ENCODE measurements at places on chromosomes 3 and 15.
A peak's percentile ranks its signal among the peaks of the same experiment; 100 is the strongest.

DNA sequence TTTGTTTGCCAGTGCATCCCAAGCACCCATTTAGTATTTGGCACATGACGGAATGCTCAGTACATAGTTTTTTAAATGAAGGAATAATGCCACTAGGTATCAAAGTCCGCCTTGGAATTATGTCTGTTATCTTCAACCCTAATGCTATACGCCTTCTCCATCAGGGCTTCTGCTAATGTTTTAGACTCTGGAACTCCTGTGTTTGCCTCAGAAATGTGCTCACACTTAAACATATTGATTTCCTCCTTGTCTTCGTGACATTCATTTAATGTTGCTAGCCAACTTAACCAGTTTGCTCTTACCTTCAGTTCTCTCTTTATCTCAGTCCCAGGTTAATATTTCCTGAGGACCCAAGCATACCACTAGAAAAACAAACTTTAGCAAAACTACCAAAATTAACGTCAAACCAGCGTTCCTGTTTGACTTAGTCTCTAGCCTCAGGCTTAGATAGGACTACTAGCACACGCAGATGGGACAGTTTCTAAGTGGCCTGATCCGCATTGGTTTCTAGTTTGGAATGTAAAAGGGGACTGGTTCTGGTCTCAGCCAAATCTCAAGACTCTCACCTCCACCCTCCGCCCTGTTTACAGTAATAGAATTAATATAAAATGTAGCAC is 81.4 kb downstream of the IL1RAP start:
- DNase-seq: no peak

GRCh38 chr3:119405315-119405714 is 58.1 kb downstream of the TMEM39A start:
- DNase-seq: no peak

GRCh38 chr3:148074946-148075345 is 622.8 kb upstream of the AGTR1 start:
- DNase-seq: no peak

DNA sequence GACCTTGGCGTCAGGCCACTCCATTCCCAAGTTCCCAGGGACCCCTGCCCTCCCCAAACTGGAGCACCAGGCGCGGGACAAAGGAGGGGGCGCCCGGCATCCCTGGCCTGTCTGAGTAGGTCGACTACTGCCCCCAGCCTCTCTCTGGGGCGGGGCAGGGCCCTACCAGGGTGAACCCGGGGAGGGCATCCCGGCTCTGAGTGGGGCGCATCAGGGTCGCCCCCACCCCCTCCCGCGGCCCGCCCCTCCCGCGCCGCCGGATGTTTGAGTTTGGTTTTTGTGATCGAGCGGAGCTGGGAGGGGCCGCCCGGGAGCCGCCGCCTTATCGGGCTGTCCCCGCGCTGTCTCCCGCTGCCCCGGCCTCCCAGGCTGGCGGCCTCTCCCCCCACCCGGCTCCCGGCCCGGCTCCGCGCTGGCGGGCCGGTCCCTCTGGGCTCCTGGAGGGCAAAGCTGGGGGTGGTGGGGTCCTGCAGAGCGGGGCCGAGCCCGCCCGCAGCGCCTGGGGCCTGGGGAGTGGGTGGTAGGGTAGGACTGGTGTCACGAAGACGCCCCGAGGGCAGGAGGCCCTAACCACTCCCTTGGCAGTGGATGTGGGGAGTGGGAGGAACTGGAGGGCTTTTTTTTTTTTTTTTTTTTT is 47.2 kb upstream of the SMAD6 start:
- no peak for DNase-seq

DNA sequence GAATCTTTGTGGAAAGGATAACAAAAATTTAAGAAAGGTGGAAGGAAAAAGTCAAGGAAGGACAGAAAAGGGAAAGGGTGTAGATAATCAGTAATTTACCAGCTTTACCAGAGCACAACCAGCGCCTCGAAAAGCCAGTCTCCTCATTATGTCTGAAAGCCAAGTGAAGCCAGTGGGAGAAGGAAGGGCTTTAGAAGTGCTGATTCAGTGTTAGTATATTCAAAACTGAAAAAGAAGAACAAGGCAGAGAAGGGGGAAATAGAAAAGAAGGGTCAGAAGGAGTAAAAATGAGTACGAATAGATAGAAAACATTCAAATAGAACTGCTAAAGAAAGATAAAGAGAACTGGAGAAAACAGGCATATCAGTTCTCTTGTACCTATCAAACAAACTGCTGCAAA is 4.1 kb downstream of the PBRM1 start:
- no peak for DNase-seq

GRCh38 chr3:632571-633170 is 436.1 kb downstream of the CHL1 start:
- DNase-seq: peak; percentile 63

GRCh38 chr15:79073336-79073735 is 17.2 kb downstream of the RASGRF1 start:
- DNase-seq: no peak

- DNase-seq: no peak
These were observed 11.5 kb upstream of the TMF1 start for GRCh38 chr3:69063636-69064035.

DNA sequence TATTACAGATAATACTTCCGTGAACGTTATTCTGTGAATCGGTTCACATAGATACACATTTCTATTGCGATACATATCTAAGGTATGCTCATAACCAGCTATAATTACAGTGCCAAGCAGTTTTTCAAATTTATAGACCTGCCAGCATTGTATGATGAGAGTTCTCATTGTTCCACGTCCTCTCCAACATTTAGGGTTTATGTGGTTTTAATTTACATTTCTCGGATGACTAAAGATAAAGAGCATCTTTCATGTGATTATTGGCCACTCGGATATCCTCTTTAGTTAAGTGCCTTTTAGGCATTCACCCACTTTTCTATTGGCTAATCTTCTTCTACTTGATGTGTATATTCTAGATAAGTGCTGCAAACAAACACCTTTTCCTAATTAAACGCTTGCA is 134.7 kb upstream of the CCDC54 start:
- no peak for DNase-seq

DNA sequence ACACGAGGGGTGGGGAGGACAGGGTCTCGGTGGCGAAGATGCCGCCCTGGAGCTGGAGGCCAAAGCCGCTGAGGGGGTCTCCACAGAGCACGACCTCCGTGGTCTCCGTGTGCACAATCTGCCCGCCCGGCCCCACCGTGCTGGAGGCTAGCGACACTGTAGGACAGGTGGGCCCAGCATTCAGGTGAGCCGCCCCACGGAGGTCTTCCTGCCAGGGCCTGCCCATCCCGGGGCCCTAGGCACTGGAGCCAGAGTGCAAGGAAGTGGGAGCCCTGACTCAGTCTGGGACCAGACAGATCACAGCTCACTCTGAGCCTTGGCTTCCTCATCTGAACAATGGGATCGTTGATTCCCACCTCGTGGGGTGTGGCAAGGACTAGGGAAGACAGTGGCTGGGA is 25.8 kb downstream of the GRIP2 start:
- DNase-seq: peak; percentile 17

DNA sequence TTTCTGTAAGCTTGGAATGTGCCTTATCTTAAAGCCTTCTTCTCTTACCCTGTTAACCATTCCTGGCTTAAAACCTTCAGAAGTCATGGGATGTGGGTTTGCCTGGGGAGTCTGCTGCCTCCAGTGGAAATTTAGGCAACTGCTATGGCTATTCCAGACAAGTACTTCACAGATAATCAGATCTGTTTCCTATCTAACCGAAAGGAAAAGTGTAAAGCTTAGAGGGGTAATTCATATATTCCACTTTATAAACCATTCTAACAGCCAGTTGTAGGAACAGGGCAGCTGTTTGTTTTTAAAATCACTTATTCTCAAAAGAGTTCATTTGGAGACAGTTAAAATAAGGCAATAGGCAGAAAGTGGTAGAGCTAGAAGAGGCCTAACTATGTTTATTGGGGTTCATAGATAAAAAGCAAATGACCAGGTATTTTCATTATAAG is 219.9 kb downstream of the TCF12 start:
- no peak for DNase-seq

DNA sequence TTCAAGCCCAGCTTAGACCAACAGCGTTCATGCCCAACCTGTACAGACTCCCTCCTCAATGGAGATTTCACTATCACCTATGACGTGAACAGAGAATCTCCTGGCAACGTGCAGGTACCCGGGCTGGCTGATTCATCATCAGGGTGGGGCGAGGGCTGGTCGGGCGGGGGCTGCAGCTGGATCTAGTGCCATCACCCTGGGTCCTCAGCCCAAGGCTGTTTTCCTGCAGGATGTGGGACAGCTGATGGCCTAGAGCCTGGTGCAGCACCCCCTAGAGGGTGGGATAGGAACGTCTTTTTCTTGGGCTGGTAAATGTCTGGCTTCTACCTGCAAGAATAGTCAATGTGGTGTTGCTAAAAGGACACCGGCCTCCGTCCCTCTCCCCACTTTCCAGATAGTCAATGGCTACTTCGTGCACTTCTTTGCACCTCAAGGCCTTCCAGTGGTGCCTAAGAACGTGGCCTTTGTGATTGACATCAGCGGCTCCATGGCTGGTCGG is 4.4 kb downstream of the ITIH3 start:
- DNase-seq: no peak

- DNase-seq: no peak
These were observed 31.3 kb downstream of the RPN1 start for GRCh38 chr3:128619146-128619890.

GRCh38 chr3:139006051-139006716 is at the start of gene PRR23A:
PRR23A (minus strand) TSS chr3:139006268; CDS start chr3:139006268, 0 bp downstream.
- DNase-seq: no peak

DNA sequence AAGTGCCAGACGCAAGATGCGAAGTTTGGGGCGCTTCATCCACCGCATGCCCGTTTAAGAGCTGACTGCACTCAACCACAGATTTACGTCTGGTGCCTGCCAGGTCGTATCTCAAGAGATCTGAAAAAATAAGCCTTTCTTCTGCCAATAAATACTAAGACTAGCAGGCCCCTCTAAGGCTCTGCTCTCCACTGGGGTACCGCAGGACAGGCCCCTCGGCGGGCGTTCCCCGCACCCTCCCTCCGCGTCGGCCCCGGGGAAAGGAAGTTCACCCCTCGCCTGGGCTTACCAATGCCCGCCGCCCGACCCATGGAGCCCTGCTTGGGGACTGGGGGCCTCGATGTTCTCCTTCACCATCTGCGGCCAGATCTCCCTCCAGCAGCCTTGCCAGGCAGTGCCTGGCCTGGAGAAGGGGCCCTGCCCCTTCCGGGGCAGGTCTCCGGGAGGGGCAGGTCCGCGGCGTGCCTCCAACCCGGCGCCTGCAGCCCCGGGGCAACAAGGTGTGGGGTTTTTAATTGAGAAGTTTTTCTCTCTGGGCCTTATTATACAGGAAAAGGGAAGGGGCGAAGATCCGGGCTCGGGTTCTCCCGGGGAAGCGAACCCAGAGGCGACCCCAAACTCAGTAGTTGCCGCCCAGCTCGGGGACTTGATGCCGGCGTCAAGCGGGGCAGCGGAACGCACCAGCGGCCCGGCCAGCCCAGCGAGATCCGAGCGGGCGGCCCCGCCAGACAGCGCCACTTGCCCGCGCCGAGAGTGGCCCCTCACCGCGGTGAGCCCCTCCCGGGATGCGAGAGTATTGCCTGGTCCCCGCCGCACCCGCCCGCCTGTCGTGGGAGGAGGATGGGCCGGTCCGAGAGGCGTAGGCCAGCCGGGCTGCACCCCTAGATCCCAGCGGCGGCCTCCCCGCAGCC is 735 bp downstream of the GOLGA8B start:
- no peak for DNase-seq

DNA sequence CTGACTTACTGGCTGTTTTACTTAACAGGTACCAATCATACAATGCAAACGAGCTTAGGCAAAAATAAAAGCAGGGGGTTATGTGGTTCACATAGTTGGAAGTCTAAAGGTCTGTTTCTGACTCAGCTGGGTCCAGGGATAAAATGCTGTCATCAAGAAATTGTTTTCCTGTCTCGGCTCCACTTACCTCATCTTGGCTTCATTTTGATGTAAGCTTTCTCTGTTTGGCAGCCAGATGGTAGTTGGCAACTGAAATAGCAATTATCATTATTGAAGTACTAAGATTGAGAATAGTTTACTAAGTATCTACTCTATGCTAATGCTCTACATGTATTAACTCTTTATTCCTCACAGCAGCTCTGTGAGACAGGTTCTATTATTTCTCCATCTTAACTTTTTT is 36.8 kb upstream of the CNTN3 start:
- DNase-seq: no peak

- no peak for DNase-seq
These were observed 64.5 kb downstream of the CDAN1 start for GRCh38 chr15:42672444-42672843.

DNA sequence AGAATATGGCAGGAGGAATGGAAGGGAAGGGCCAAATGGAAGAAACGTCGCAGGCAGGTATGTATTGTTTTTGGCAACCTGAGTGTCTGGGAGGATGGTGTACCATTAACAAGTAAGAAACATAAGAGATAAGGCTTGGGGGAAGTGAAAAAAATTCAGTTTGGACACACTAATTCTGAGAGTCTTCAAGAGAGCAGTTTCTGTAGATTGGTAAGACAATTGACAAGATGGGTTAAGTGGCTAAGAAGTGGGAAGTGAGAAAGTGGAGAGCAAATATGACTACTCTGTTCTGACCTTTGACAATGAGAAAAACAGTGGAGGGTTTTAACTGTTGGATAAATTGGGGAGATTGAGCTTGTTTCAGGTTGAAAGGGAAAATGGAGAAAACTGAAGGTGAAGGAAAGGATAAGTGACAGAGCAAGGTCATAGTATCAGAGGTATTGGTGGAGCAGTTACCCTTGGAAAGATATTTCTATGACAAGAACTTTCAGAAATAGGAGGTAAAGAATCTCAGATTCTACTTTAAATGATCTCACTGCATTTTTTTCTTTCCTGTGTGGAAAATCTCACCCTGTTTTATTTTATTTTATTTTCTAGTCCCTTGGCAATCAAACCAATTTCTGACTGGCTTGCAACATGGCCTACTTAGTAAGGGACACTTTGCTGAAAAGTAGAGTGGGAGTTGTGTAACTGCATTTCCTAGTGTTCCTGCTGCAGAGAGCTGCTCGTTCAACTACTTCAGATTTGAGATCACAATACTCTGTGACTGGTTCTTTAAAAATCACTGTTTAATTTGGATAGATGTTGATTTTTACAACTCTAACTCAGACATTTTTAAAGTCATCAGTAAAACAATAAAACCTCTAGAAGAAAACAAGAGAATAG is 23.1 kb upstream of the GABPB1 start:
- no peak for DNase-seq

GRCh38 chr15:89542369-89542768 is 32.9 kb upstream of the TICRR start:
- no peak for DNase-seq

- DNase-seq: no peak
These were observed 506.4 kb upstream of the THBS1 start for GRCh38 chr15:39074341-39074985.

GRCh38 chr15:68730471-68730919 is 90.2 kb downstream of the ANP32A start:
- peak; percentile 61 for DNase-seq

- no peak for DNase-seq
These were observed 129.1 kb downstream of the HCN4 start for GRCh38 chr15:73239564-73240215.

GRCh38 chr3:124491098-124491497 is 239.2 kb upstream of the UMPS start:
- no peak for DNase-seq

DNA sequence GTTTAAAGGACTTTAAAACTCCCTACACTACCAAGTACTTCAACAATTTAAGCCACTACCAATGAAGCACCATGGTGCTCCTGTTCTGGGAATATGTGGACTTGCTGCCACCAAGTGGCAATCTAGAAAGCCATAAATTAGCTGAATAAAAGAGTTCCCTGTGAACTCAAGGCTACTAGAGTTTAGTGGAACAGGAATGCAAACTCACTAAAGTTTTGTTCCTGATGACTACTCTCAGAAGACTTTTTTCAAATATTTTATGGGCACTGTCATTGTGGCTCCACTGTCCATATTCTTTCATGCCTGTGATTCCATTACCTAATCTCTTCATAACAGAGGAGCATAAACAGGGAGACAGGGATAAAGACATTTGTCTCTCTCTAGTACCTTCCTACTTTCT is 63.9 kb downstream of the TMCC1 start:
- no peak for DNase-seq

Measured in right forelimb (tissue), 1 donor.